ENCODE measurements at places on chromosomes 4 and X.

GRCh38 chrX:41881166-41881565 lies 42.2 kb downstream of the CASK start:
- DNase-seq = no peak

GRCh38 chr4:70658418-70658817 lies 7.9 kb downstream of the JCHAIN start:
- DNase-seq = no peak

DNA sequence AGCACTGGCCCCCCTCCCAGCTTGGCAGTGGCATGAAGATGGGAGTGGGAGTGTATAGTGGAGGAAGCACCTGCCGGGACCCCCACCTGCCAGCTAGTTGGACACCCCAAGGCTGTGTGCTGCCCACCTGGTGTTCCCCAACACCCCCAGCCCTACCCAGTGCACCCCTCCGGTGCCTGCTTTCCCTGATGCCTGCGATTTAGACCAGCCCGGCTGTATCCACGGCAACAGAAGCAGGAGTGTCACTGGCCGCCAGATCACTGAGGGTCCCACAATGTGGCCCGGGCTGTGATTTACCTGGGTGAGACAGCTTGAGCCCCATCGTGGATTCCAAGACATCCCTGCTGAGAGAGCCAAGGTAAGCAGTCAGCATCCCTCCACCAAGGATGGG lies 533 bp downstream of the GPR173 start:
- DNase-seq = no peak

DNA sequence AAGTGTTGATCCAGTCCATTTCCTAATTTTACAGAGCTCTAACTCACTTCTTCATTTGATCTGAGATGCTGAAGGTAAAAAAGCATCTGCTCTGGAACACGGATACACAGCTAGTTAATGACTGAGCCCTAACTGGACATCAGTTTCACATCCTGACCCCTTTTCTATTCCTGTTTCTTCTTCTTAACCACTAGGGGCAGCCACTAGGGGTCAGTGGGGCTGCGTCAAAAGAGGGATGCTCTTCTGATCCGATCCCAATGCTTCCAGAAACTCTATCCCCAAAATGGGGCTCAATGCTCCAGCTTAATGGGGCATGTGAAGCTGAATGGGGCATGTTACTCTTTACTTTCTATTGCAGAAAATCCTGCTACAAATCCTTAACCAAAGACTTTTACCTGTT lies 33.4 kb upstream of the PHKA2 start:
- DNase-seq = peak; percentile 26

DNA sequence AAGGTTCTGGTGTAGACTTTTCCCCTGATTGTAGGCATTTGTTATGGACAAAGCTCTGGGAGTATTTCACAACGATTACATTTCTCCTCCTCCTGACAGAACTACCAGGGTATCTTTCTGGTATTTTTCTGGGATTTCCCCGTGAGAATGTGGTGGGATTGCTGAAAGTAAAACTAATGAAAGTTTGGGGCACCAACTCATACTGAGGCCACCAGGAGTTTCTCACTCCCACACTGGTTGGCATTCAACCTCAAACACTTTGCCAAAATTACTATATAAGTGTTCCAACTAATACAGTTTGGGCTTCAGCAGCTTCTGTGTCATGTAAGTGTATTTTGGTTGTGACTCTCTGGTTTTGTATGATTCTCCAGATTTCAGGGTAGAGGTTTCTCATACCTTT lies 855.1 kb downstream of the GLUD2 start:
- DNase-seq = no peak

DNA sequence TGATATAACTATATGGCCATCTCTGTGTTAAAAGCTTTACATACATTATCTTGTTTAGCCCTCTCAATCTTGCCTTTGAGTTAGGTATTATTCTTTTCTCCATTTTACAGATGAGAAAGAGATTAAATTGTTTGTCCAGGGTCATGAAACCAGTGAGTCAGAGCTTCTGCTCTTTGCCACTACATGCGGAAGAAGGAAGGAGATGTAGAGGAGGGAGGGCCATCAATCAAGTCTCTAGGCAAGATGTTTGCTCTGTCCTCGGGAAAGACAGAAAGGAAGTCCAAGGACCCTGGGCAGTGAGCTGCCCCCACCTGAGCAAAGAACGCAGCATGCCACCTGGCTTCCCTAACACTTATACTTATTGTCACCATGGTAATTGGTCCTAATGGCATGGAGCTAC lies 133.7 kb upstream of the IL1RAPL2 start:
- DNase-seq = no peak

DNA sequence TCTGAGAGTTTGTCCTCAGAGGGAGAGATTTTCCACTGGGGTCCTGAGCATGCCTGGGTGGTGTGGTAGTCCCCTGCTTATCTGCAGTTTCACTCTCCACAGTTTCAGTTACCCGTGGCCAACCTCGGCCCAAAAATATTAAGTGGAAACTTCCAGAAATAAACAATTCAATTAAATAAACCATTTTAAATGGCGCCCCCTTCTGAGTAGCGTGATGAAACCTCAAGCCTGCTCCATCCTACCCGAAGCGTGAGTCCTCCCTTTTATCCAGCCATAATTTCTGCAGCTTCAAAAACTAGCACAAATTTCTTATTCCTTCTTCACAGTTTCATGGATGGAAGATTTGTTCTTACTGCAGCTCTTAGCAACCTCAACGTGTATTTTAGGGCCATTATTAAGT lies 26.7 kb downstream of the PNMA6E start:
- DNase-seq = no peak

GRCh38 chr4:147340591-147341120 lies 140.2 kb upstream of the EDNRA start:
- DNase-seq = no peak

DNA sequence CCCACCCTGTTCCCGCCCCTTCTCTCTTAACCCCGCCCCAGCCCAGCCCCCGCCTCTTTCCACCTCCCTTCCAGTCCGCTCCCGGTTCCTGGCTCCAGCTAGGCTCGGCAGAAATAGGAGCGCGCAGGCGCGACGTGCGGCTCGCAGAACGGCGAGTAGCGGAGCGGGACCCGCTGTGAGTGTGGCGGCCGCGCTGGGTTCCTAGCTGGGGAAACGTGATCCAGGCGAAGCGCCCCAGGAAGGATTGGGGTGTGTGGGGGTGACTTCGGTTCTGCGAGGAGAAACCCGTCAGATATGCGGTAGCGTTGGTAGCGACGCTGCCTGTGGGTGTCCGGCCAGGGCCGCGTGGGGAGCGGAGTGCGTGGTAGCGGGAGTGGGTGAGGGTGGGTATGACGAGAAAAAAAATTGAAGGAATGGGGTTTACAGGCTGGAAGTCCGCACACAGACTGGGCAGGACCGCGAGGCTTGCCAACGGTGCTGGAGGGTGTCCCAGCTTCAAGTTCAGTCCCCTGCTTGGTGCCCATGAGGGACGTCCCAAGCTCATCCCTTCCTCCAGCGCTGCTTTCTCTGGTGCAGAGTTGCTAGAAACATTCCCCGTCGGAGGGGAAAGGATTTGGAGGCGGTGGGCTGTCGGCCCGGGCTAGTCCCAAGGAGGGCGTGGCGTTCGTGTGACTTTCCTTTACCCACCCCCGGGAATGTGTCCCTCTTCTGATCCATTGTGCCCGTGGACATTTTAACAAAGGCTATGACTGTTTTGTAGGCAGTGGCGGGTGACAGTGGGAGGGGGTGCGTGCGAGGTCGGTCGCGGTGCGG lies at the start of gene PRRG1:
Gene PRRG1 (plus strand): TSS at position 144 of the 813 bp plus-strand sequence. CDS start 56,886 bp downstream, outside the sequence.
- DNase-seq = peak; percentile 94

DNA sequence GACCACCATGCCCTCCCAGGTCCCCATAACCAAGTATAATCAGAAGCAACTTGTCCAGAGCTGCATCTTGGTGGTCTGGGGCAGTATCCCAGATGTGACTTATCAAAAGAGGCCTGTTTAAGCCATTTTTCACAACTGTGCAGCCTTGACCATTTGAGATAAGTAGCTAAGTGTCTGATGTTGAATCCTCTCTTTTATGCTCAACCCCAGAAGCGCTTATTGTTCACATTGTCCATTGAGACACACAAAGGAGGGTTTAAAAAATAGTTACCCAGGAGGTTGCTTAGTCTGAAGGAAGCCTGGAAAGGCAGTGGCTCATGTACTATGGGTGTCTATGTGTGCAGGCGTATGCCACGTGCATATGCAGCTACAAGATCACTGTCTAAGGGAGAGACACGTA lies 27.0 kb downstream of the ENPP6 start:
- DNase-seq = no peak

DNA sequence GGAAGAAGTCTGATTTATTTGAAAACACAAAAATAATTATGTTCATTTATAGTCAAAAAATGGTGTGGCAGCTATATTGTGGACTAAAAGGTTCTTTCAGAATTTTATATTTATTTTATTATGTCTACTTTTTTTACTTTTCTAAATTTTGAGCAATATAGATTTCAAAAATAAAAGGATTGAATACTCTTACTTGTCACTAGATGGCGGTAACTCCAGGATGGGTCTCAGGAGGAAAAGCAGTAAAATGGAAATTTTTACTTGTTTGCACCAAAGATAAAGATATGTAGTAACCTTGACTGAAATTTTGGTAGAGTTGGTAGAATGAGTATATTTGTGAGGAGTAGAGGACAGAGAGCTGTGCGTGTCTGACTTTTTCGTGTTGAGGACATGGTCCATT lies 14.5 kb upstream of the DACH2 start:
- DNase-seq = peak; percentile 14

DNA sequence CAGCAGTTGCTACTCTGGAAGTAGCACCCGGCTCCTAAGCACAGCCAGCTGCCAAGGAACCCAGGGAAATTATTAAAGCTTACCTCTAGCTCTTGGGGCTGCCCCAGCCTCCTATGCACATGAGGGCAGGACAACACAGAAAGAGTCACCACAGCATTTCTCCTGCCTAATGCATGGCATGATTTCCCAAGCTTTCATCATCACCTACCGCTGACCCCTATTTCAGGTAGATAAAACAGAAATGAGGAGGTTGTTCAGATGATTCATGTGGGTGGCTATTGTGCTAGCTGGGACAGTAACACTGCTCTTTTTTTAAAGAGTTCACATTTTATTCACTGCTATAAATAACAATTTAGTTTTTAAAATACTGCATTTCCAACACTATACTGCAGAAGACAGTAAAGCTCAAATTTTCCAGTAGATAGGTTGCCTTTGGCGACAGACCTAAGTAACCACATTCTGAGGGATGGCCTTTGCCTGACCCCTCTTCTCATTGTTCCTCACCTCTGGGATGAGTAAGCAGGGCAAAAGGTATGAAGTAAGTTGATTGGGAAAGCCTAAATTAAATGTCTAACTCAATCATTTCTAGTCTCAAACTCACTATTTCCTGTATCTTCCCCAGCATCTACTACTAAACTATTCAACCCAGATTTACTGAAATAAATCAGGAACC lies 16.7 kb downstream of the CASK start:
- no peak for DNase-seq

All from cardiac muscle cell (in vitro differentiated cells and primary cell).